ENCODE measurements at places on chromosomes 7 and 10.

DNA sequence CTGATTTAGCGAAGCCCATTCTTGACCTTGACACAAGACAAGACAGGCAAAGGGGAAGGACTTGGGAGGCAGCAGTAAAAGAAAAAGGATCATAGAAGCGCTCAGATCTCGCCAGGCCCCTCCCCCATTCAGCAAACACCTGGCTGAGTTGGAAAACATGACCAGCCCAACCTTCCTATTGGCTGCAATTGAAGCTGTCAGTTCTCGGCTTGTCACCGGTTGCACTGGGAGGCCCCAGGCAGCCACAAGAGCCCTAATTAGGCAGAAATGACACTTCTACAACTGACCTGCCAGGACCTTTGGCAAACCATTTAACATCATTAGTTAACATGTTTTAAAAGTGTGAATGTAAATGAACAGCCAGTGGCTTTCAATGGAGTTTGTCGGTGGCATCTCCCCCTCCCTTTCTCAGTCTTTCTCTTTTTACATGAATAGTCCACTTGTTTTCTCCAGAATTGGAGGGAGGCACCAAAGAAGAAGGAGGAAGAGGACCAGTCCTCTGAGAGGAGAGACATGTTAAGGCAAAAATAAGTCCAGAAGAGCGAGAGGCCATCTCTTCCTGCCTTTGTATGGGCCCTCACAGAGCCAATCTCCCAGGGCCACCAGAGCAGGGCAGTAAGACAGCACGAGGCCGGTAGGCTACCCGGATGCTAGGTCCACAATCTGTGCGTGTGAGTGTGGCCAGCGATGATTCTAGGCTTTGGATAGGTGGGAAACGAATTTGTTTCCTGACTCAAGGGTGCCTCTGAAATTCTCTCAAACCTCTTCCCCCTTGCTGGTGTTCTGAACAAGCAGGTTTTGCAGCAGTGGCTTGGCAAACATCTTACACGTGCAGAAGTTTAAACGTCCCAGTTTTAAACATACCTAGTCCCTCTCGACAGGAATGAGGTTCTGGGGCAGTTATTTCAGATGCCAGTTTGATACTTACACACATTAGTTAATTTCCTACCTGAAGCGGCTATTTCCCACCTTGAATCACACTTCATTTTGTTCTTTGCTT is 15.0 kb upstream of the ENO4 start:
- DNase-seq = no peak

GRCh38 chr7:157437519-157438061 is 100.8 kb downstream of the DNAJB6 start:
- no peak for DNase-seq

DNA sequence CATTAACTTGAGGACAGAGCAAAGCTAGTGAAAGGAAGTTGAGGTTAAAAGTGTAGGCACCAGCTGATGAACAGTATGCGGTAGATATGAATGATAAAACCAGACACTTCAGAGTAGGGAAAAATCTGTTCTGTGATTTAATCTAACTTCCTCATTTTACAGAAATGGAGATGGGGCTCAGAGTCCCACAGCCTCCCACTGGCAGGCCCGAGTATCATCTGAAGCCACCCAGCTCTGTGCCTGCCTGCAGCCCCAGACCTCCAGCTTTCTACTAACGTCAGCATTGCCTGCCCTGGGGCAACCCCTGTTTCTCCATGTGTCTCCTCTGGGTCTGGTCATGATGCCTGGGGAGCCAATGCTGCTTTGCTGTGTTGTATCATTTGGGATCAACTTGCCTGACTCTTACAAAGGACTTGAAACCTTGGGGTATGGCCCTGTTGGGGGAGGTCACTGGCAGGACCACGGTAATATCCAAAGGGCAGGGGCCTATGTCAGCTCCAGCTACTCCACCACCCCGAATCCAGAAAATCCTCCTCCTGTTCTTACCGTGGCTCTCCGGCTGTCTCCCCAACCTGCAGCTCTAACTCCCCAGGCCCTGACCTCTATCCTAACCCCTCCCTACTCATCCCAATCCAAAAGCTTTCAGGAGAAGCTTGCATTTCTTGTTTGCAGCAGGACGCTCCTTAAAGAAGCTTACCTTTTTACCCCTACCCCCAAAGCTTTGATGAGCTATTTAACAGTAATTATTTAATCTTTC is 56.2 kb upstream of the NPY start:
- no peak for DNase-seq

DNA sequence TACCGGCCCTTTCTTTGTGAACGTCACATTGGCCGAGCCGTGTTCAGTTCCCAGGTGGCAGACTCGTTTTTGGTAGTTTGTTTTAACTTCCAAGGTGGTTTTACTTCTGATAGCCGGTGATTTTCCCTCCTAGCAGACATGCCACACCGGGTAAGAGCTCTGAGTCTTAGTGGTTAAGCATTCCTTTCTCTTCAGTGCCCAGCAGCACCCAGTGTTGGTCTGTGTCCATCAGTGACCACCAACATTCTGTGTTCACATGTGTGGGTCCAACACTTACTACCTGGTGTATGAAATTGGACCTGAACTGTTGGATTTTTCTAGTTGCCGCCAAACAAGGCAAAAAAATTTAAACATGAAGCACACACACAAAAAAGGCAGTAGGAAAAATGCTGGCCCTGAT is 9.9 kb upstream of the CSGALNACT2 start:
- no peak for DNase-seq

GRCh38 chr7:101563198-101563901 is 65.7 kb downstream of the MYL10 start:
- no peak for DNase-seq

DNA sequence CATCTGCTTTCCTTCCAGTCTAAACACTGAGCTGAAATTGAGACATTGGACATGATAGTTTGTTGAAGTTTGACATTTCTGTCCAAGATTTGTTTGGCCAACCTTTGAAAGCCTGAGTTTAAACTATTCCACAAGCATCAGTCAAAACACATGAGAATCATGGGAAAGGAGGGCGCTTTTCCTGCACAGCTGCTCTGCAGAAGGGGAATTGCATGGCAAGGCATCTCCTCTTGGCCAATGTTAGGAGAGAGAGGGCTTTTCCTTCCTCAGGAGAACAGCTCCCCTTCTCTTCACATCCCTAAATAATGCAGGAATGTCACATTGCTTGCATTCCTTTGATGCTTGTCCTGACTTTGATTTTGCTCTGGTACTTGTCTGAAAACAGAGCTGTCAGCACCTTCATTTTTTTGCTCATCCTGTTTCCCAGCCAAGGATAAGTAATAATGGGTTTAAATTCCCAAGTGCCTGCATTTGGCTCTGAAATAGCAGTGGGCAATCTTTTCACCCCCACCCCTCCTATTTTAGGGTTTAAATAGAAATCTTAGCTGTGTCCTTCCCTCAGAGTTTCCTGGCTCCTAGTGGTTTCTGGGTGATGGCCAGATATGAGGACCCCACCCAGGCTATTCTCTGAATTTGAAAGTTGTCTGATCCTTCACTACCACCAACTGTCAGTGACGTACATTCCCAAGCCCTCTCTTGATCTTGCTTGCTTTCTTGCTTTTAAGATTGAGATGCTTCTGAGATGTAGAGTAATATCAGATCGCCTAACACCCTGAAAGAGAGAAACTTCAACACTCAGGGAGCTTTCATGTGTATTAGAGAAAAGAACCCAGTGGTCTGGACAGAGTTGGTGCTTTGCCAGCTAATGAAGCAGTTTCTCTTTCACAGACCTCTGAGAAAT is 75.2 kb upstream of the NPVF start:
- DNase-seq = peak; percentile 83

DNA sequence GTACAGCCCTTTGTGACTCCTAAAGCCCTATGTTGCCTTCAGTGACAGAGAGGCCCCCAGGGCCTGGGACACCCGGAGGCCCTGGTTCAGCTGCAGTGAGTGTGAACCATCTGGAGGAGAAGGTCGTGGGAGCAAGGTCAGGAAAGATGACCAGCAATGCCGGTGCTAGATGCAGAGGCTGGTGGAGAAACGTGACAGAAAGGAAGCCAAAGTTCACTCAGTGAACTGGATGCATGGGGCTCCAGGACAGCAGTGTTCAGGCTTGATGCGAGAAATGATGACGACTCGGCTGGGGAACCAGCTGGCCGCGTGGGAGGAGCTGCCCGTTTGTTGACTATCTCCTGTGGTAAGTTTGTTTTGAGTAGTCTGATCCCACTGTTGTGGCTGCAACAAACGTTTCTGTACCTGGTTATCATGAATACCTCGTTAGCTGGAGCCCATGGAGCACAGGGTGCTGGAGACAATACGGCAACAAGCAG is 54.1 kb upstream of the MKRN1 start:
- DNase-seq = no peak

DNA sequence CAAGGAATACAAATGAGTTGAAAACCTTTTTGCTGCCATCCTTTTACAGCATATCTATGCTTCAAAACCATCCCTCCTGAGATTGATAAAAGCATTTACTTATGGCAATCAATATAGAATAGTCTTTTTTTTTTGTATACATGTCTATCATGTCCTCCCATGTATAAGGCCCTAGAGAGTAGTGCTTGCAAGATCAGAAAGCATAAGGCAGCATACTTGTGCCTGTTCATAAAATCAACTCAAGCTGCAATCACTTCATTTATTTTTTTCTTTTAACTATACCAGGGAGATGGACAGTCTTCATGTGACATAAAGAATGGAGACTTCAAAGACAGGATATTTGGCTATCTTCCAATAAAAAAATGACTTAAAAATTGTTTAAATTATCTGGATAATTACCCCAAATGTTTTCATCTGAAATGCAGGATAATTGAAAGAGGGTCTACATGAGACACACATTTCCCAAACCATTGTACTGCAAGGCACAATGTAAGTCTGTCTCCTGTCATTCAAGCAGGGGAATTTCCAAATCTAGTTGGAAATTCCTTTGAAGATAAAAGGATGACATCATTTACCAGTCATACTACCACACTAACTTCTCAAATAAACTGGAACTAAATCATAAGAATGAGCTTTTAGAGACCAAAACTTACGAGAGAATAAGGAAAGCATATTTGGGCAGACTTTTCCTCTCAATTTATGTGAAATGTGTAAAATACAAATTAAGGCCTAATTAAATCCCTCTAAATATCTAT is 22.5 kb downstream of the LRRN3 start:
- no peak for DNase-seq

DNA sequence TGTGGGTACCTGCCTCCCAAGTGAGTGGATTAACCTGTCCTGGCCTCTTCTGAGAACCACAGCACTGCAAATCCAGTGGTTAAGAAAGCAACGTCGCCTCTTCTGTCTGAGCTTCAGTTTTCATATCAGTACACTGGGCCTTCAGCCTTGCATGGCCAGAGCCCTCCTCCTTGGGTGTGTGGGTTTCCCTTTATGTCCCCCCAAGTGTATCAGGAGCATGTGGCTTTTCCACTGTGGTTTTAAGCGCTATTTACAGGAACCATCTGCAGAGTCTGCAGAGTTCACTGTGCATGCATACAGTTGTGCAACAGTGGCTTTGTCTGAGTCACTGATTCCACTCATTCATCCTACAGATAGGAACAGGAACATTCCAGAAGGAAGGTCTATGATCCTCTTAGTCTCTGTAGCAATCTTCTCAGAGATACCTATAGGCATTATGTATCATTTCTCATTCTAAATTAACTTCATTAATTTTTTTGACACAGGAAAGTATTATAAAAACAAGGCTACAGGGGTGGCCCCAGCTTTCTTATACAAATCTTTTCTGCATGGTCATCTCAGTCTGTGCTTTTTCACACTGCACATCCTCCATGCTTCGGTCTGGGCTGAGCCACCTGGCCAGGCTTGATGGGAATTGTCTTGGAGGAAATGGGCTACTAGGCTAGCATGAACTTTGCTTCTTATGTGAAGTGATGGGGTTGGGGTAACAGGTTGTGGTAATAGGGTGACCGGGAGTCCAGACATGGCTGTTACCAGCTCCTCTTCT is 17.1 kb downstream of the MBL2 start:
- peak; percentile 29 for DNase-seq

GRCh38 chr10:118628397-118628796 is 32.9 kb upstream of the PRLHR start:
- no peak for DNase-seq

- DNase-seq = no peak
Measured at GRCh38 chr10:110144507-110144906, 62.9 kb upstream of the MXI1 start.

GRCh38 chr7:83836028-83836427 is 187.1 kb upstream of the SEMA3E start:
- no peak for DNase-seq

GRCh38 chr7:138705167-138705566 is 4.0 kb upstream of the SVOPL start:
- no peak for DNase-seq

- peak; percentile 50 for DNase-seq
Measured at GRCh38 chr10:70331486-70332268, 47.9 kb upstream of the NPFFR1 start.

- DNase-seq = peak; percentile 83
Measured at GRCh38 chr10:89301721-89302445, at the start of gene IFIT2. Gene IFIT2 (plus strand): TSS chr10:89302046. CDS start chr10:89302124, 78 bp downstream.

- DNase-seq = no peak
Measured at GRCh38 chr10:24494236-24494635, 229.5 kb downstream of the ARHGAP21 start.

DNA sequence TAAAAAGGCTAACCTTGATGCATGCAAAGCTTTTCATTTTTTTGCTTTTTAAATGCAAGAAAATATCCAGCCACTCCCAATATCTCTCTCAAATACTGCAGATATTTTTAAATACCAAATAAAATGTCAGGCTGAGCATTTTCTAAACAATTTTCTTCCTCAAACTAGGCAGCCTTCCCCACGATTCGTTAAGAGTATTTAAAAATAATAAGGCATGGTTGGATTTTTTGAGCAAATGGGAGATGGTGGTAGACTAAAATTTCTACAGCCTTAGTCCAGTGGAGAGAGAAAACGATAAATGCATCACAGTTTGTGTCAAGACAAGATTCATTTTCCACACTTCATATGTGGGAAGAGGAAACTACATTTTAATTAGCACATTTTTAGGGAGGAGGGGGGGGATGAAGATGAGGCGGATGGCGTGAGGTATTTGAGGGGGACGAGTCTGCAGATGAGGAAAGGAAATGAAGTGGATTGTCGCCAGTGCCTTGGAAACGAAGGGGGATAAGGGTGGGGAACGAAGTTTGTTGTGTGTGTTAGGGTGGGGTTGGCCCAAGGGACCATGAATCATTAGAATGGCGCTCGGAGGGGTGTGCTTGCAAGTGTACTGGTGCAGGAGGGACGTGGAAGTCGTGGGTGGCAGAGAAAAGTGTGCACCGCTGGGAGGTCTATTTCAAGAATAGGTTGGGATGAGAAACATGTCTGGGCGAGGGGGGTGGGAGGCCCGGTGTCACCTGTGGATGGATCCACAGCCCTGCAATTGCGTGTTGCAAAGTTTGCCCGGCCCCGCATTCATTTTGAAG is 1.2 kb upstream of the ADD3 start:
- DNase-seq = peak; percentile 88

DNA sequence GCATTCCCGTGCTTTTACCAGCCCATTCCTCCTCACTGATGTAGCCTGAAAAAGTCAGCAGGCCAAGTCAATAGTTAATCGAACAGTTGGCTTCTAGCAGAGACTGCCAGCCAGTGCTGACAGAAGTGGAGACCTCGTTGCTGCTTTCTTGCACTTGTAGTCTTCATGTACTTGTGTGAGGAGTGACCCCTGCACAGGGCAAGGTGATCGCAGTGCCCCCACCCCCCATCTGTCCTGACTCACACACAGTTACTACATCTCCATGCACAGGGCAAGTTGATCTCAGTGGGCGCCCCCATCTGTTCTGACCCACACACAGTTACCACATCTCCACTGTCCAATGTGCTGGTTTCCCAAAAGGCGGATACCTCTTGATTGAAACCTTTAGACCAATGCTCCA is 34.2 kb downstream of the C10orf71 start:
- no peak for DNase-seq

- no peak for DNase-seq
Measured at GRCh38 chr7:1740214-1740613, 70.1 kb downstream of the ELFN1 start.

GRCh38 chr7:43639858-43640491 is 57.1 kb downstream of the STK17A start:
- DNase-seq = peak; percentile 70
